H1 (cell line): ENCODE measurements at places on chromosomes 12 and 14. TPM values are rescaled to one million over a fixed set of nuclear protein-coding genes. Genes with fewer than 3 reads are reported as not detected.

- H3K36me3 ChIP-seq, result no peaks in the 10 kb centered on the region
- H3K4me3 ChIP-seq, result no peak overlapping the region
- H3K27me3 ChIP-seq, result no peaks in the 10 kb centered on the region
These were observed 22.9 kb upstream of the KTN1 start for GRCh38 chr14:55556929-55557623.

GRCh38 chr12:131357185-131357747 lies 353.6 kb upstream of the SFSWAP start:
- H3K27ac ChIP-seq, result no peak overlapping the region
- H3K27me3 ChIP-seq, result no peaks in the 10 kb centered on the region; the same call in 1 of the 2 replicates
- no peak overlapping the region for H3K4me3 ChIP-seq
- no peak for DNase-seq
- H3K4me1 ChIP-seq, result peaks cover under 1% of the 10 kb centered on the region; the same call in 1 of the 2 replicates

GRCh38 chr12:114411071-114411837 lies 5.3 kb upstream of the TBX5 start:
- H3K4me3 ChIP-seq, result no peak overlapping the region
- H3K4me1 ChIP-seq, result peaks cover 8% of the 10 kb centered on the region
- no peak overlapping the region for H3K27ac ChIP-seq

DNA sequence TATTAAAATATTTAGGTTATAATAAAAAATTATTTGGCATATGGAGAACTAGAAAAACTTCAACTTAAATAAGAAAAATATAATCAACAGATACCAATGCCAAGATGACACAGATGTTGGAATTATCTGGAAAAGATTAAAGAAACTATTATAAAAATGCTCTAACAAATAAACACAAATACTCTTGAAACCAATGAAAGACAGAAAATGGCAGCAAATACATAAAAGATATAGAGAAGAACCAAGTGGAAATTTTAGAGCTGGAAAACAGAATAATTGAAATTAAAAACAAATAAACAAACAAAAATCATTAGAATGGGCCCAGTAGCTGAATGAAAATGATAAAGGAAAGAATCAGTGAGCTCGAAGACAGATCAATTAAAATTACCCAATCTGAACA lies 5.1 kb upstream of the NELL2 start:
- no peaks in the 10 kb centered on the region for H3K4me1 ChIP-seq
- no peak overlapping the region for H3K4me3 ChIP-seq
- H3K27me3 ChIP-seq, result no peaks in the 10 kb centered on the region; the same call in 1 of the 2 replicates
- no peak for DNase-seq
- H3K27ac ChIP-seq, result no peak overlapping the region

GRCh38 chr12:52800259-52800917 lies 4.5 kb upstream of the KRT3 start:
- H3K27ac ChIP-seq, result no peak overlapping the region
- H3K27me3 ChIP-seq, result no peaks in the 10 kb centered on the region
- DNase-seq, result no peak
- H3K4me1 ChIP-seq, result no peaks in the 10 kb centered on the region
- no peaks in the 10 kb centered on the region for H3K36me3 ChIP-seq

GRCh38 chr12:6426882-6427671 lies 17.7 kb upstream of the CD27 start:
- H3K27me3 ChIP-seq, result no peaks in the 10 kb centered on the region
- H3K36me3 ChIP-seq, result no peaks in the 10 kb centered on the region
- DNase-seq, result no peak
- no peak overlapping the region for H3K27ac ChIP-seq
- no peaks in the 10 kb centered on the region for H3K4me1 ChIP-seq

DNA sequence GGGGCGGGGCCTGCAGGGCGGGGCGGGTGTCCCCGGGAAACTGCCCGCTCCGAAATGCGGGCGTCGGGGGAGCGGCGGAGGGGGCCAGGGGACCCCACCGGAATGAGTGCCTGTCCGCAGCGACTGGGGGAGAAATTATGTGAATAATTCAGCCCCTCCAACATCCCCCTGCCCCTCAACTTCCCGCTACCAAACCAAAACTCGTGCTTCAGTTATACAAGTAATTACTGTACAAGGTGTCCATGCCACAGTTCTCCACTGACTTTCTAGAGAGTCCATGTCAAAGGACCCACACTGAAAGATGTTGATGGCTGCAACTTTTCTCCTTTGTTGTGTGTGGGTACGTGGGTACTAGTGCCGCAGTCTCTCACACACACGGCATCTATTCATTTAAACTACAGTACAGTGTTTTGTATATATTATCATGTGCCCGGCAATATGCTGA lies 414 bp upstream of the CDK17 start:
- peaks cover 11% of the 10 kb centered on the region for H3K4me1 ChIP-seq
- H3K4me3 ChIP-seq, result peak overlapping the region; percentile 55

GRCh38 chr14:77181603-77182437 lies at the start of gene TMEM63C:
Gene TMEM63C, plus strand, starts transcription at chr14:77181798. Its CDS starts 37,016 bp downstream, at chr14:77218814.
- peaks cover 3% of the 10 kb centered on the region; the same call in 1 of the 2 replicates for H3K27me3 ChIP-seq
- no peaks in the 10 kb centered on the region for H3K36me3 ChIP-seq
- peak; percentile 95 for DNase-seq
- peaks cover 11% of the 10 kb centered on the region for H3K4me1 ChIP-seq

DNA sequence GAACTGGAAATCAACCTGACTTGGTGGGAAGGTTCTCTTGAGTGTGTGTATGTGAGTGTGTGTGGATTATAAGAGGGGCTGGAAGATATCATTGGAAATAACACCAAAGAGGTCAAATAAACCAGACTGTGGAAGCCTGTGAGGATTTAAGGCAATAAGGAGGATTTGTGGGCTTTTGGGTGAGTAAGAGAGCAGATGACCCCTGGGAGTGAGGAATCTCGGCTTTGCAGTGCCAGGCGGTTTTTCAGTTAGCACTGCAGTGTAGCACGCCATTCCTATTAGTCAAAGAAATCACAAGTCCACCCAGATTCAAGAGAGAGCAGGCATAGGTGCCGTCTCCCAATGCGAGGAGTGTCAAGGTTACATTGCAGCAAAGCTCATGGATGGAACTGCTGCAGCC lies 63.3 kb downstream of the CALM1 start:
- no peak for DNase-seq
- H3K27ac ChIP-seq, result no peak overlapping the region
- H3K36me3 ChIP-seq, result no peaks in the 10 kb centered on the region
- no peaks in the 10 kb centered on the region for H3K27me3 ChIP-seq
- H3K4me1 ChIP-seq, result no peaks in the 10 kb centered on the region
- H3K4me3 ChIP-seq, result no peak overlapping the region

The OR6C2 gene
- not detected in 2 replicates for total RNA-seq

The POTEM gene
- total RNA-seq, result not detected in 2 replicates
